Activated CD8-positive, alpha-beta memory T cell treated with anti-CD3 and anti-CD28 coated beads for 24 hours (primary cell): ENCODE measurements at places on chromosomes 1 and 21.
A peak's percentile ranks its signal among the peaks of the same experiment; 100 is the strongest.

DNA sequence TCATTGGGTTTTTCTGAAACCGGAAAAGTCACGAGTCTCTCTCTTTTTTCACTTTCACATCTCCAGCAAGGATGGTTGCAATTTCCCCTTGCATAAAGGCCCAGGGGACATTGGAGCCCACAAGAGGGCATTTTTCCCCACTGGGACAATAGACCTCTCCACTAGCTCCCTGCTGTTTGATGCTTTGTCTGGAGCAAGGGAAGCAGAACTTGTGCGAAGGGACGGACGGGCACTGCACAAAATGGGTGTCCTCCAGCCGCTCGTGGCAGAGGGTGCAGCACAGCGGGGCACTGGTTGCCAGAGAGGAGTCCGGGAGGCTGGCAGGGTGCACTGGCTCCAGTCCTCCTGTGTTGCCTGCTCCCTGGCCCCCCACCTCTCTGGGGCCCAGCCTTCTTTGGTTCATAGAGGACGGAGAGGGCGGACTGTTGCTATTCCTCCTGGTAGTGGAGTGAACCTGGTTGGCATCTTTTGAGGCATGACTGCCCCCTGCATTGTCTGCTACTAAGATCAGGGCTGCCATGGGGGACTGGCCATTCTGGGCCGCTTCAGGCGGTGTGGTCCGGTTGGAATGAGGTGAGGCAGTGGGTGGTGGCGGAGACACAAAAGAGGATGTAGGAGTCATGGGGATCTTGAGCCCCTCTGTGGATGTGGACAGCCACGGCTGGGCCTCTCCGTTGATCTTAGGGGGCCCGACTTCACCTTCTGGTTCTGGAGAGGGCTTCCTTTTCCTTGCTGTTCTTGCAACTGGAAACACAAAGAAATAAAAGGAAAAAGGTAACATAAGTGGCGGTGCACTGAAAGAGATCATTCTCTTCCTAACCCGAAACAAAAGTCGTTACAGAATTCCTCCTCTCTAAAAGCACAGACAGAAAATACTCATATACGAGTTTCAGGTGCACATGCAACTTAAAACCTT lies 2.6 kb downstream of the IRF2BP2 start:
- peak; percentile 75 for DNase-seq

DNA sequence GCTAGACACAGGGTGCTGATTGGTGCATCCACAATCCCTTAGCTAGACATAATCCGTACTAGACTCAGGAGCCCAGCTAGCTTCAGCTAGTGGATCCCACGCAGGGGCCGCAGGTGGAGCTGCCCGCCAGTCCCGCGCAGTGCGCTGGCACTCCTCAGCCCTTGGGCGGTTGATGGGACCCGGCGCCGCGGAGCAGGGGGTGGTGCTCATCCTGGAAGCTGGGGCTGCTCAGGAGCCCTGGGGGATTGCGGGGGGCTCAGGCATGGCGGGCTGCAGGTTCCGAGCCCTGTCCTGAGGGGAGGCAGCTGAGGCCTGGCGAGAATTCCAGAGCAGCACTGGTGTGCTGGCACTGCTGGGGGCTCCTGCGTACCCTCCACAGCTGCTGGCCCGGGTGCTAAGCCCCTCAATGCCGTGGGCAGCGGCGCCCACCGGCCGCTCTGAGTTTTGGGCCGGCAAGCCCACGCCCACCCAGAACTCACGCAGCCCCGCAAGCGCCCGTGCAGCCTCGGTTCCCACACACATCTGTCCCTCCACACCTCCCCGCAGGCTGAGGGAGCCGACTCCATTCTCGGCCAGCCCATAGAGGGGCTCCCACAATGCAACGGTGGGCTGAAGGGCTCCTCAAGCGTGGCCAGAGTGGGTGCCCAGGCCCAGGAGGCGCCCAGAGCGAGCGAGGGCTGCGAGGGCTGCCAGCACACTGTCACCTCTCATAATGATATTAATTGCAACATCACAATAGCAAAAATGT lies 87.4 kb downstream of the CRB1 start:
- DNase-seq = no peak

- DNase-seq = no peak
These were observed 15.8 kb upstream of the MAGOH start for GRCh38 chr1:53254011-53254640.

- DNase-seq = no peak
These were observed 2.4 kb downstream of the GRIK3 start for GRCh38 chr1:37031871-37032270.

GRCh38 chr1:3717715-3718601 lies 34.3 kb upstream of the CCDC27 start:
- peak; percentile 62 for DNase-seq

- no peak for DNase-seq
These were observed 44.3 kb downstream of the DISP3 start for GRCh38 chr1:11523261-11523660.
